Kidney (tissue), 22 donors: ENCODE measurements at places on chromosomes 4 and X. TPM values are rescaled to one million over a fixed set of nuclear protein-coding genes. Genes with fewer than 3 reads are reported as not detected.

DNA sequence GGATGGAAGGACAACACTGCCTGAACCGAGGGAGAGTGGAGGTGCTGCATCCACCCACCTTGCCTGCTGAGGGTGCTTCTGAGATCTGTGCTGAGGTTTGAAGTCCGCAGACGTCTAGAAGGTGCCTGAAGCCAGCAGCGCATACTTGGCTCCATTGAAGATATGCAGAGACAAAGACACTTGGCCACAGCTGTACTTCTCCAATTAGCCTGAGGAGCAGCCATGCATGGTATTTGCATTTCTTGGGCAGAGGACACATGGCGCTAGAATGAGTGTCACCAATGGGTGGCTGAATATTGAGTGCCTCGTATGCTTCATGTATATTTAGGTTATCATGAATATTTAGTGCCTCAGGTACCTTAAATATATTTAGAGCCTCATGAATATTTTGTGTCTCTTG lies 128.7 kb upstream of the ATP6AP2 start:
- no peaks in the 10 kb centered on the region for H3K36me3 ChIP-seq
- no peak overlapping the region for H3K27ac ChIP-seq
- DNase-seq: no peak
- H3K27me3 ChIP-seq: no peaks in the 10 kb centered on the region
- H3K4me1 ChIP-seq: no peaks in the 10 kb centered on the region

GRCh38 chr4:26140150-26140898 lies 180.5 kb upstream of the RBPJ start:
- H3K4me3 ChIP-seq: no peak overlapping the region
- no peaks in the 10 kb centered on the region for H3K36me3 ChIP-seq

GRCh38 chrX:81390237-81390636 lies 188.3 kb downstream of the SH3BGRL start:
- no peak overlapping the region for H3K27ac ChIP-seq
- no peaks in the 10 kb centered on the region for H3K27me3 ChIP-seq
- H3K36me3 ChIP-seq: no peaks in the 10 kb centered on the region
- H3K4me1 ChIP-seq: no peaks in the 10 kb centered on the region
- no peak for DNase-seq
- no peak overlapping the region for H3K4me3 ChIP-seq

- no peak overlapping the region for H3K4me3 ChIP-seq
- no peak overlapping the region for H3K27ac ChIP-seq
- DNase-seq: no peak
- no peaks in the 10 kb centered on the region for H3K36me3 ChIP-seq
- H3K27me3 ChIP-seq: no peaks in the 10 kb centered on the region
Measured at GRCh38 chr4:162661913-162662312, 498.1 kb upstream of the FSTL5 start.

- no peak for DNase-seq
- H3K4me1 ChIP-seq: no peaks in the 10 kb centered on the region
- H3K4me3 ChIP-seq: no peak overlapping the region
- H3K27ac ChIP-seq: no peak overlapping the region
- no peaks in the 10 kb centered on the region for H3K27me3 ChIP-seq
- H3K36me3 ChIP-seq: no peaks in the 10 kb centered on the region
Measured at GRCh38 chr4:94341481-94342370, 910 bp downstream of the HPGDS start.

DNA sequence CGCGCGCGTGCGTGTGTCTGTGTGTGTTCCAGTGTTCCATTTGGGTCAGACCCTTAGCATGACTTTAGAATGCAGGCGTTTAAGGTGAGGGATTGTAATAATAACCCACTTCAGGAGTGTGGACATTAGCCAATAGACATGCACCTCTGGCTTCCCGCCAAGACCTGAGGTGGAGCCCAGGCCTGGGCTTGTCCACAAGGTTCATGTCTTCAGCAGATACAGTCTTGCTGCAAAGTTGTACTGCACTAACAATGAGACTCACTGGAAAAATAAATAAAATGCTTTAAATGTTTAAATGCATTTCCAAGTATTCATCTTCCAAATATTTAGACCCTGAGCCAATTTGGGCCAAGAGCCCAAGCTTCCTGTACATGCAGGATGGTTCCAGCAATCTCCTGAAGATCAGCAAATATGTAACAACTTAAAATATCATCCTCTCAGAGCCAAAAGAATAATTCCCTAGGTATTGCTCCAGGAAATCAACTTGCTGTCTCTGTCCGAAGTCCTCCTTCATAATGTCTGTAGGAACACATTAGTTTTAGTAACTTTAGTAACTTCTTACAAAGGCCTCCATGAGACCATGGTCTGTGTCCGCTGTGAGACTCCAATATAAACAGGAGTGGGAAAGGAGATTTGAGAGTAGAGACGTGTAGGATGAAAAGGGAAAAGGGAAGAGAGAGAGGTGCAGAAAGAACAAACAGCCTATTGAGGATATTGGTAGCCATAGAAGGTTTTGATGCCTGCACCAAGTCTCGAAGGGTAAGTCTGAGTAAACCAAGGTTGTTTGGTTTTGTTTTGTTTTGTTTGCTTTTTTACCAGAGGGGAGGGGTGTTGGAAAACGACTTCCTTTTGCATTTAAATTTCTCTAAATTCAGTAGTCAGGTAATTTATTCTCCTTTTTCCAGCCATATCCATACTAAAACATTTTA lies 98.5 kb upstream of the KLF3 start:
- no peaks in the 10 kb centered on the region for H3K4me1 ChIP-seq
- DNase-seq: no peak
- no peaks in the 10 kb centered on the region for H3K36me3 ChIP-seq
- peak overlapping the region; percentile 56 for H3K27ac ChIP-seq

DNA sequence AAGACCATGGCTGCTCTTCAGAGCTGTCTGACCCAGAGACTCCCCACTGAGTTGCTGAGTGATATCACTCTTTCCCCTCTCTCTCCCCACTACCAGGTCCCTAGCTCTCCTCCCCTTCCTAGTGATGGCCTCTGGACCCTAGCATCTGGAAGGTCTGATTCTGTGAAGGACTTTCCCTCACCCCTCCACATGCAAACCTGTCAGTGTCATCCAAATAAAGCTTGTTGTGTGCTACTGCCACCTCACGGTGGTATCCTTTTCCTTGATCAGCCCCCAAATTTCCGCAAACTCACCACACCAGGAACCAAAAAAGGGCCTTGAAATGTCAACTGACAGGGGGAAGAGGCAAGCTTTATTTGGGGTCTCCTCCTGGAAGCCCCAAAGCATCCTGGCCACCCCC lies 500.2 kb downstream of the IDS start:
- no peak overlapping the region for H3K4me3 ChIP-seq
- no peaks in the 10 kb centered on the region for H3K36me3 ChIP-seq
- H3K27me3 ChIP-seq: no peaks in the 10 kb centered on the region
- no peaks in the 10 kb centered on the region for H3K4me1 ChIP-seq
- no peak overlapping the region for H3K27ac ChIP-seq

- no peak overlapping the region for H3K27ac ChIP-seq
- no peak overlapping the region for H3K4me3 ChIP-seq
- no peaks in the 10 kb centered on the region for H3K4me1 ChIP-seq
Measured at GRCh38 chr4:99696801-99697200, 39.2 kb upstream of the C4orf54 start.

- H3K4me3 ChIP-seq: no peak overlapping the region
- H3K36me3 ChIP-seq: no peaks in the 10 kb centered on the region
- no peaks in the 10 kb centered on the region for H3K27me3 ChIP-seq
- DNase-seq: no peak
- no peak overlapping the region for H3K27ac ChIP-seq
Measured at GRCh38 chr4:98998551-98998950, 3.0 kb downstream of the METAP1 start.

- DNase-seq: no peak
- H3K27ac ChIP-seq: no peak overlapping the region
- H3K4me3 ChIP-seq: no peak overlapping the region
- no peaks in the 10 kb centered on the region for H3K36me3 ChIP-seq
- H3K27me3 ChIP-seq: no peaks in the 10 kb centered on the region
Measured at GRCh38 chr4:38359113-38359512, 304.9 kb upstream of the KLF3 start.

GRCh38 chr4:149836546-149836945 lies 20.9 kb upstream of the IQCM start:
- H3K27me3 ChIP-seq: no peaks in the 10 kb centered on the region
- no peak overlapping the region for H3K4me3 ChIP-seq
- no peak for DNase-seq
- H3K4me1 ChIP-seq: no peaks in the 10 kb centered on the region
- no peaks in the 10 kb centered on the region for H3K36me3 ChIP-seq

DNA sequence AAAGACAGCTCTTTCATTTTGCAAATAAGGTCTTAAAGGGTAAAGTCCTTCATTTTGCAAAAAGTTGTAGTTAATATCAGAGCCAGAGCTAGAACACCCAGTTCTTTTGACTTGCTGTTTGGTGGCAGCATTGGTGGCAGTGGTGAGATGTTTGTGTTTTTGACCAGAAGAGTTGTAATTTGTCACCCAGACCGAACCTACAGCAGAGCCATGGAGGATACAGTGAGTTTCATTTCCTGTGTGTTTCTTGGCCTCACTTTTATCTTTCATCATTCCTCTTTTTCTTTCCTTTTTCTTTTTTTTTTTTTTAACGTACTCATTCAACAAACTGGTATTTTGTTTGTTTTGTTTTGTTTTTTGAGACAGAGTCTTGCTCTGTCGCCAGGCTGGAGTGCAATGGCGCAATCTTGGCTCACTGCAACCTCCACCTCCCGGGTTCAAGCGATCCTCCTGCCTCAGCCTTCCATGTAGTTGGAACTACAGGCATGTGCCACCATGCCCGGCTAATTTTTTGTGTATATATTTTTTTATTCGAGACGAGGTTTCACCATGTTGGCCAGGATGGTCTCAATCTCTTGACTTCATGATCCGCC lies 116.4 kb downstream of the AFF1 start:
- H3K27ac ChIP-seq: no peak overlapping the region
- no peak overlapping the region for H3K4me3 ChIP-seq
- DNase-seq: no peak
- H3K4me1 ChIP-seq: no peaks in the 10 kb centered on the region

- no peak overlapping the region for H3K4me3 ChIP-seq
- no peak overlapping the region for H3K27ac ChIP-seq
- H3K27me3 ChIP-seq: peaks cover 2% of the 10 kb centered on the region
- no peaks in the 10 kb centered on the region for H3K4me1 ChIP-seq
Measured at GRCh38 chrX:103480526-103480925, 38.8 kb downstream of the RAB40A start.

GRCh38 chr4:2497931-2498330 lies 29.0 kb downstream of the RNF4 start:
- H3K4me1 ChIP-seq: no peaks in the 10 kb centered on the region
- no peak overlapping the region for H3K4me3 ChIP-seq
- no peak overlapping the region for H3K27ac ChIP-seq
- no peaks in the 10 kb centered on the region for H3K27me3 ChIP-seq
- peaks cover 25% of the 10 kb centered on the region for H3K36me3 ChIP-seq
- DNase-seq: no peak

The ERCC6L gene
- total RNA-seq: 0.16 TPM

The GAGE12E gene
- not detected for total RNA-seq

The IL1RAPL2 gene
- total RNA-seq: 0.25 TPM

The GK gene
- total RNA-seq: 12.5 TPM

The COL4A6 gene
- total RNA-seq: 3.3 TPM

The KCNIP4 gene
- total RNA-seq: 43.9 TPM

The KLF8 gene
- 25.3 TPM for total RNA-seq
